ENCODE measurements at places on chromosomes 3 and 15.
A peak's percentile ranks its signal among the peaks of the same experiment; 100 is the strongest.

DNA sequence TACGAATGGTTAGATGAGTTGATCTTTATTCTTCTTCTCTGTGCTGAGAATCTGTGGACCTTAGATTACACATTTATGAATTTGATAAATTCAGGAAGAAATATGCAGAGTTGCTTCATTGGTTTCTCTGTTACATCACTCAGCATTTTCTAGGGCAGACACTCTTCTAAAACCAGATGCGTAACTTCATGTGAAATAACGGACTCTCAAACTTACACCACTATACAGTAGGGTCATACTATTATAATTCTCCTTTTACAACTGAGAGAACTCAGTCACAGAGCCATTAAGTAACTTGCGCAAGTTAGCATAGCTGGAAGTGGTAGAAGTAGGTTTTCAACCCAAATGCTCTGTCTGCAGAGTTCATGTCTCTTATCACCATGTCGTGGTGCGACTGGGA is 5.7 kb downstream of the TMEM207 start:
- no peak for DNase-seq

DNA sequence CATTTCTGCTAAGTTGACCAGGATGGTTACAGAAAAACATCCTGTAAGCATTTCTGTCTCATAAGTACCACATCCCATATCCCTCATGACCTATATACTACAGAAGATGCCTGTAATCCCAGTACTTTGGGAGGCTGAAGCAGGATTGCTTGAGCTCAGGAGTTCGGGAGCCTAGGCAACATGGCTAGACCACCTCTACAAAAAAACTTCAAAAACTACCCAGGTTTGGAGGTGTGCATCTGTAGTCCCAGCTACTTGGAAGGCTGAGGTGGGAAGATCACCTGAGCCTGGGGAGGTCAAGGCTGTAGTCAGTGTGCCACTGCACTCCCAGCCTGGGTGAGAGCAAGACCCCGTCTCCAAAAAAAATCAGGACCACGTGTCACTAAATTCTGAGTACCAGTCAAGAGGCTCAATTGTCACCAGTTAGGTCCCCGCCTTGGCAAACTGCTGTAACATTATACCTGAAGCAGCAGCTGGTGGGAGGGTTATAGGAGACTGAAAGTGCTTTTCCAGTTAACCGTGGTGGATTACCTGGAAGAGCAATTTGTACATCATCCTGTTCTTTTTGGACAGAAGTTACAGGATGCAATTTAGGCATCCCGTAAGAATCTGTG is 6.2 kb downstream of the RPL32 start:
- no peak for DNase-seq

- peak; percentile 83 for DNase-seq
Measured at GRCh38 chr3:141412087-141412935, 44.0 kb downstream of the ZBTB38 start.

GRCh38 chr15:75669191-75669878 is 21.6 kb downstream of the SNX33 start:
- DNase-seq: no peak

GRCh38 chr3:177107461-177108239 is 89.6 kb downstream of the TBL1XR1 start:
- no peak for DNase-seq

GRCh38 chr3:38039899-38040261 is 872 bp downstream of the DLEC1 start:
- no peak for DNase-seq

DNA sequence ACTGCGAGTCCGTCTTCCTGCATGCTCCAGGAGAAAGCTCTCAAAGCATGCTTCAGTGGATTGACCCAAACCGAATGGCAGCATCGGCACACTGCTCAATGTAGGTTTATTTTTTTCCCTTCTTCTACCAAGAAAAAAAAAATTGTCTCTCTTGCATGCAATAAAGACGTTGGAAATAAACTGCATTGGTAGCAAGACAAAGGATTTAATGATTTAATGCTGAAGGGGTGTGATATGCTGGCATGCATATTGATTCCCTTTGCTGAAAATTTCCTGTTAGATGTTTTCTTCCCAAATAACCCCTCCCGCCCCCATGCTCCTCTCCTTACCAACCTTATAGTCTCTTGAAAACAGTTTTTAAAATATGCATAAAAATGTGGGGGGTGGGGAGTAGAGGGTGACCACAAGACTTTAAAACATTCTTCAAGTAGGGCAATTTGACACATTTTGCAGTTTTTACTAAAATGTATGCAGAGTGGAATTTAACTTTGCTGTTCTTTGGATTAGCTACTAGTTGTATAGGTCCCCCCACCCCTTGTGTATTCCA is 799 bp downstream of the RARB start:
- no peak for DNase-seq

GRCh38 chr15:65926459-65926858 is 57.2 kb downstream of the RAB11A start:
- no peak for DNase-seq

DNA sequence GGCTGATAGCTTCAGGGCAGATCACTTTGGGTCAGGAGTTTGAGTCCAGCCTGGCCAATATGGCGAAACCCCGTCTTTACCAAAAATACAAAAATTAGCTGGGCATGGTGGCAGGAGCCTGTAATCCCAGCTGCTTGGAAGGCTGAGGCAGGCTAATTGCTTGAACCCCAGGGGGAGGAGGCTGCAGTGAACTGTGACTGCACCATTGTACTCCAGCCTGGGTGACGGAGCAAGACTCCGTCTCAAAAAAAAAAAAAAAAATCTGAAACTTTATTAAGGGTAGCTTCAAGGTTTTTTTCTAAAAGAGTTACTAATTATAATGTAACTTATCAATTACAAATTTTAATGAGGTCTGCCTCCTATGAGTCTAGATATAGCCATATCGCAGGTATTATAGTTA is 5.1 kb downstream of the NECTIN3 start:
- no peak for DNase-seq

DNA sequence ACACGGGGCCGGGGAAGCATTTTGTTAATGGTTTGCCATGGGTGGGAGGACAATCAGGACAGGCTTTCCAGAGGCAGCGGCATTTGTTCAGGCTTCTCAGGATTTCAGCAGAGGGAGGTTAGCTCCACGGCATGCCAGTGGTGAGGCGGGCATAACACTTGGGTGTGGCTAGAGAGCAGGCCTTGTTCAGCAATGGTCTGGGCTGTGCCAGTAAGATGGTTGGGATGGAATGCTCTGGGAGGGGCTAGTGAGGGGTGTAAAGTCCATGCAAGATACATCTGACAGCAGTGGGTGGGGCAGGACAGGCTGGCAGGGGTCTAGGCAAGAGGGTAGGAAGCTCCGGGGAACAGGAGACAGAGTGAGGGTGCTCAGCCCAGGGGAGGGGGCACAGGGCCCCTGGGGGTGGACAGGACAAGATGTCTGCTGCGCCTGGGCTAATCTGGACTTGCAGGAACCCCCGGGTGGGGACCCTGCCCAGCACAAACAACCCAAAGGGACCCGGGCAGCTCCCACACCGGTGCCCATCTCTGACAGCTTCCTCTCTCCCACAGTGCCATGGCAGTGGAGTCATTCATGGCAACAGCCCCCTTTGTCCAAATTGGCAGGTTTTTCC is 8.4 kb downstream of the TMEM43 start:
- no peak for DNase-seq

DNA sequence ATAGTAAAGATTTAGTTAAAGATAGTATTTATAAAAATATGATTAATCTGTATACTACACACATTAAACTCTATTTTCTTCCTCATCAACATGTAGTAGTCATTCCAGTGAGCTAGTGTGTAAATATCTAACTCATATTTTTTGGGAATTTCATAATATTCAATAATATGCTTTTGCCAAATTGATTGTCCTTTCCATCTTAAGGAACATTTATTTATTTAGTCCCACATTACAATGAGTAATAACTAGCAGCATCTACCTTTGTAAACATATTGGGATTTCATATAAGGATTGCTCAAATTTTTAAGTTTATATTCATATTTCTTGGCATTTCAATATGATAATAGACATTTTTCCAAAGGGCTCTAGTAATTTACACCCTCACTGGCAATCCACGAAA is 53.9 kb upstream of the GOLGA8B start:
- no peak for DNase-seq

DNA sequence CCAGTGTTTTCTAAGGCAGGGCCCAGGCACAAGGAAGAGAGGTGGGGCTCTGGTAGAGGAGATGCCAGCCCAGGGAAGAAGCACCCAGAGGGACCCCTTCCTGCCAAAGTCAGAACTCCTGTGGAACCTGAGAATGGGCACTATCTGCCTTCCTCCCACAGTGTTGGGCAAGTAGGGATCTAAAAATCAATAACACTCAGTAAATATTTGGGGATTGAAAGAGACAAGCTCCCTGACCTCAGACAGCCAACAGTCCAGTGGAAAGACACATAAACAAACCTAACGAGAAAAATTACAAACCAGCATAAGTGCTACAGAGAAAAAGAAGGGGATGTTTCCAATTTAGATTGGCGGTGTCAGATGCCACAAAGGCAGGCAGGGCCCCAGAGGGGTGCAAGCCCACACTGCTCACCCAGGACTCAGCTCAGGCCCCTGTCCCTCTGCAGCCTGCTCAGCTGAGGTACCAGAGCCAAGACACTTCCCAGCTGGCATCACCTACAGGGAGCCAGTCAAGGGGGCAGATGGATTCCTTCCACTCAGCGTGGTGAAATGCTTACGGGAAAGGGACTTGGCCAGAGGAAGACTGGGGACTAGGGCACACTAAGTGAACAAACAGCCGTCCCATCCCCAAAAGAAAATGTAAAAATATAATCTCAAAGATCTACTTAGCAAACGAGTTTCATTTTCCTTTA is 15.9 kb downstream of the ADCY5 start:
- DNase-seq: no peak

GRCh38 chr3:61522060-61522459 is 39.3 kb upstream of the PTPRG start:
- DNase-seq: no peak

DNA sequence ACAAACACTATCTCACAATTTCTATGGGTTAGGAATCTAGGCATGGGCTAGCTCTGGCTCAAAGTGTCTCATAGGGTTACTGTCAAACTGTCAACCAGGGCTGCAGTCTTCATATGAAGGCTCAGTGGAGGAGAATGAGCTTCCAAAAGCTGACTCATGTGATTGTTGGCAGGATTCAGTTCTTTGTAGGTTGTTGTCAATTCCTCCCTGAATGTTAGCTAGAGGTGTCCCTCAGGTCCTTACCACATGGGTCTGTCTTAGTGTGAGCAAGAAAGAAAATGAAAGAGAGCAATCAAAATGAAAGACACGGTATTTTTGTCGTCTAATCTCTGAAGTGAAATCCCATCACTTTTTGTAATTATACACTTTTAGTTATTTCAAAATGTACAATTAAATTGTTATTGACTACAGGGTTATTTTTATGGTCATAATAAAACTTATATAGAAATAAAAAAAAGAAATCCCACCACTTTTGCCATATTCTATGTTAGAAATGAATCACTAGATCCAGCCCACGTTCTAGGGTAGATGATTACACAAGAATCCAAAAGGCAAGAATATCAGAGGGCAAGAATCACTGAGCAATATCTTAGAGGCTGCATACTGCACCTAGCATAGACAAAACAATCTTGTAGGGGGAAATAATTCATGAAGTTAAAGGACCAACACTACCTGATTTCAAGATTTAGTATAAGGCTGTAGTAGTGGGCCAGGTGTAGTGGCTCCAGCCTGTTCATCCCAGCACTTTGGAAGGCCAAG is 8.4 kb downstream of the ACSBG1 start:
- no peak for DNase-seq

- no peak for DNase-seq
Measured at GRCh38 chr3:131323792-131324191, 57.8 kb upstream of the NUDT16 start.

DNA sequence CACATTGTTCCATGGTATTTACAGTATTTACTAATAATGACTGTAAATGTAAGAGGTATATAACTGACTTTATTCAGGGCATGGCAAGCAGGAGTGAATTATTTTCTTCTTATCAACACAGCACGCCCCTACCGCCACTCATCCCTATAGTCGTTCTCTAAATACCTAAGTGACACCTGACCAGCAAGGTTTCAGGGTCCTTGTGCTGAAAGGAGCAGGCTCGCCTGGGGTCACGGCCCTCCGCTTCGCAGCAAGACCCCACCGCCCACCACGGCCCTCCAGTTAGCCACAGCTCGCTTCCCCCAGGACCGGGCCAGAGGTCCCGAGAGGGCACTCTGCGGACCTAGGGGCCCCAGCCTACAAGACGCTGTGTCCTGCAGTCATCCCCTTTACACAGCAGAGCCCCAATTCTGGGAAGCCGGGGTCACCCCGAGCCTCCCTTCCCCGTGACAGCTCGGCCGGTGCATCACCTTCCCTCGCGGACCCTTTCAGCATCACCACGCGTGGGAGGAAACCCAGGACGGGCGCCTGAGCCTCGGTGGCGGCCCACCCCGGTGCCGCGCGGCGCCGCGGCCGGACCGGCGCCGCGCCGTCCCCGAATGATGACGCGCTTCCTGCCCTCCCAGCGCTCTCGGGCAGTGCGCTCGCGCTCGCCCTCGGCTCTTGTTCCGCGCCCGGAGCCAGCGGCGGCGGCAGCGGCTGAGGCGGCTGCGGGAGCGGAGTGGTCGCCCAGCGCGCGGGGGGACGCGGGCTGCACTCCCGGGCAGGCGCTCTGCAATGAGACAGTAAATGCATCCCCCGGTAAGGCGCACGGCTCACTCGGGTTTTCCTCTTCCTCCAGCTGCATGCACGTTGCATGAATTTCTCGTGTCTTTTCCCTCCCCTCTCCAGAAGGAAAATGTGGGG is 225.1 kb upstream of the C2CD4B start:
- DNase-seq: peak; percentile 60

GRCh38 chr3:141410846-141411245 is 42.5 kb downstream of the ZBTB38 start:
- DNase-seq: peak; percentile 81

- no peak for DNase-seq
Measured at GRCh38 chr15:62122249-62122648, 42.8 kb downstream of the C2CD4B start.

DNA sequence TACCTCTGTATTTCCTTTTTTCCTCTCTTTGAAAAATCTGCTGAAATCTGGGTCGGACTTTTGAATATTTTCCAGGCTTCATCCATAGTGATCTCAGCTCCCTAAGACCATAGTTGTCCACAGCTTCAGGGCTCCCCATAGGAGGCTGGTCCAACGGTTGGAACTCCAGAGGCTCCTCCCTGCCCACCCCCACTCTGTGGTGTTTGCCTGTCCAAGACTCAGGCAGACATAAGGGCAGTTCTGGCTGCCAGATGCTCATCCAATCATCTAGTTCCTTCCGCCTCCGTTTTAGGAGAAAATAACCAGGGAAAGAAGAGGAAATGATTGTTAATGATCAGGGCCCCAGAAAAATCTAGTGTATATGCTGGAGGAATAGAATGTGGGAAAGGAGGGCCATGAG is 27.9 kb upstream of the PRTG start:
- no peak for DNase-seq

DNA sequence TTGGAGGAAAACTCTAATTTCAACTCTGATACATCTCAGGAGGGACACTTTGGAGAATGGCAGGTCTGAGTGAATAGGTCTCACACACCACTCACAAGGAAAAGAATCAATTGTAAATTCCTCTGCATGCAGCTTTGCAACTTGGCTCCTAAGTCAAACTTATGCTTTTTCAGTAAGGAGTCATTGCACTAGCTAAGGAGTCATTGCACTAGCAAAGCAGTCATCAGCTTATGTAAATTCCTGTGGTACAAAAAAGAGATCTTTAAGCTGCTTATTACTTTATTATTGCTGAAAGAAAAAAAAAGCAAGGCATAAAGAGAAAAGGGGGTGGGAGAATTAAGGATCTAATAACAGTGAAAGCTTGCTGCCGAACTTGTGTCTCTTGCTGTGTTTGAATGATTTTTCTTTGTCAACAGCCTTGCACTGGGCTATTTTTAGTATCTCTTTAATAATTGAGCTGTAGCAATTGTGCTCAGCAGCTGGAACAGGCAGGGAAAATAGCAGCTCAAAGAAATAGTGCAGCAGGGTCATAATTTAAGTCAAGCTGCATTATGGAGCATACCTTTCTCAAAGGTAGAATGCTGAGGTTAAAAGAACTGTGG is 154.3 kb upstream of the ARPP21 start:
- no peak for DNase-seq
